D721Med (cell line): ENCODE measurements at places on chromosomes 11 and 22.
A peak's percentile ranks its signal among the peaks of the same experiment; 100 is the strongest.

GRCh38 chr11:42012271-42012670 lies 552.8 kb upstream of the LRRC4C start:
- no peak for DNase-seq

- DNase-seq: peak; percentile 81
Observed at GRCh38 chr11:75445315-75445953, 12.4 kb upstream of the KLHL35 start.

- no peak for DNase-seq
Observed at GRCh38 chr11:110076371-110076965, 16.7 kb upstream of the ZC3H12C start.

DNA sequence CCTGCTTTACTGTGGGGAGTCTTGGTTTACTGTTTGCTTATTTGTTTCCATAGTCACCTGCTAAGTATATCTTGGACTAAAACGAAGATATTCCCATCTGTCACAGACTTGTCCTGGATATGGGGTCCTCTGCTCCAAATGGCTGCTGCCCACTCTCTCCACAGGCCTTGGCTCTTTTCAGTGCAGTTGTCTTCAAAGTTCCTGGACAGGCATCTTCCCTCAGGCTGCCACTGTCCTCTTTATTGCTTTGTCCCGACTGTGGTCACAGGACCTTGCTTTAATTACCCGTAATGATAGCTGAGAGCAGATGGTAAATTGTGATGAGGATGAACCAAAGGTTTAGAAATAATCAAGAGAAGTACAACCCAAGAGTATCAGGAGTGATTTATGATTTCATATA lies 713.9 kb upstream of the CCDC179 start:
- no peak for DNase-seq

DNA sequence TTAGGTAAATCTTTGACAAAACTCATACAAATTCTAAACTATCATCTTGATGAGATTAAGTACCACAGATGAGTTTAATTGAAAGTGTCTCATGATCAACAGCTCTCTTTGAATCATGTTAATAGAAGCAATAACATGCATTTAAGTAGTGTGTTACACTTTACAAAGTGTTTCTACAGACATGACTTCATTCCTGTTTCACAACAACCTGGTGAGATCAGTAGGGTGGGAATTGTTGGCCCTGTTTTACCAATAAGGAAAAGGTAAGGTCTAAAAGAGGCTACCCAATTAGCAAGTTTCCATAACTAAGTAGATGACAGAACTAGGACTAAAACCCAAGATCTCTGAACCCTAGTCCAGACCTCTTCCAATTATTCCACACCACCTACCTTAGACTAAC lies 12.7 kb upstream of the PRSS23 start:
- no peak for DNase-seq

- no peak for DNase-seq
Observed at GRCh38 chr22:22825213-22825593, 62.4 kb upstream of the IGLL5 start.

DNA sequence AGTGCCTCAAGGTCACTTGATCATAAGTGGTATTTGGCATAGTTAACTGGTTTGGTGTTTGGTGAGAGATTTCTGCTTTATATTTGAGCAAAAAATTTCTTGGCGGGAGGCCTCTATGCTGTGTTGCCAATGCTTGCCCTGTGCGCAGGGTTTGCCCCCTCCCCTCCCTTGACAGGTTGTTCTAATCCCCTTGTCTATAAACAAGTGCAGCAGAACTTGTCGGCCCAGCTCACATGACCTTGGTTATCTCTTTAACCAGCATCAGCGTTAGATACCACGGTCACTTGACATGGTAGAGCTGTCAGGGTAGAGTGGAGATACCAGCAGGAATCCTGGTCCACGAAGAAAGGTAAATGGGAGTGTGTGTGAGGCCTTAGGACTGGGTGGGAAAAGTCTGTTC lies 35.6 kb downstream of the MARK2 start:
- no peak for DNase-seq

DNA sequence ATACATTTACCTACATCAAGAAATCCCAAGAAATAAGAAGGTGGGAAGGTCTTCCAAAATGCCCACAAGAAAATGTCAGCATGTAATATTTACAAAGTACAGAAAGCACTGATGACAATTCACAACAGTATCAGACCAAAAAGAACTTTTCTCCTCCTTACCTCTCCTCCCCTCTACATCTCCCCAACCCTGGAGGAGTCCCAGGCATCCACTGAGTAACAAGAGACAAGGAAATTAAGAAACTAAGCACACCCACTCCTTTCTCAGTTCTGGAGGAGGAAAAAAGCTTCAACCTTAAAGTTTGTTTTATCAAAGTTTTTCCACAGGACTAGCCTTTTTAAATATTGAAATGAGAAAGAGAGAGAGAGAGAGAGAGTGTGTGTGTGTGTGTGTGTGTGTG lies 2.0 kb upstream of the SERGEF start:
- DNase-seq: no peak

DNA sequence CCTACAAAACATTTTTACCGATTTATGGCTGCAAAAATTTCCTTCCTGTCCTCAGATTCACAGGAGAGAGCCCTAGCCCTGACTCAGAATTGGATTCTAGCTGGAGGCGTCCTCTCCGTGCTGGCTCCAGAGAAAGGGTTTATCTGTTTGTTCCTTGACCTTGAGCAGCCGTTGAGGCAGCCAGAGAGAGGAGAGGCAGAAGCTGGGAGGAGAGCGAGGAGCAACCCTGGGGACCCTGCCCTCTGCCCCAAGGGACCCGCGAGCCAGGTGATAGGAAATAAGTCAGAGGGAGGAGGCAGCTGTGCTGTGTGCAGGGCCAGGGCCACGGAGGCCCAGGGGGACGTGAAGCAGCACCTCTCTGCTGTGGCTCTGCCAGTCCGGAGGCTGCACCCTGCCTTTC lies 75.6 kb downstream of the IGLL1 start:
- DNase-seq: peak; percentile 10

DNA sequence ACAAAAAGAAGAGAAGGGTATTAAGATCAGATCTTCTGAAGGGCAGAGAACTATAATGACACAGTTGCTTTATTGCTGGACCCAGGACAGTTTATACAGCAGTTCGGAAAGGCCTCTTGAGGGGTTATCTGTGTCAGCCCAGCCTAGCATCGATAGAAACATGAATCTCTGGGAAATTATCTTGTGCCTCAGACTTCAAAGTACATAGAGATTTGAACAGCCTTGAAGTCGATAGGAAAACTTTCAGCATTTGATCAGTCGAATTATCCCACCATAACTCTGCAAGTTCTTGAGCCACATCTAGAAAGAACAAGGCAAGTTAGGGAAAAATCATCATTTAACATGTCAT lies 2.5 kb upstream of the LMO2 start:
- no peak for DNase-seq

- DNase-seq: no peak
Observed at GRCh38 chr11:120695939-120696338, 184.4 kb downstream of the GRIK4 start.

DNA sequence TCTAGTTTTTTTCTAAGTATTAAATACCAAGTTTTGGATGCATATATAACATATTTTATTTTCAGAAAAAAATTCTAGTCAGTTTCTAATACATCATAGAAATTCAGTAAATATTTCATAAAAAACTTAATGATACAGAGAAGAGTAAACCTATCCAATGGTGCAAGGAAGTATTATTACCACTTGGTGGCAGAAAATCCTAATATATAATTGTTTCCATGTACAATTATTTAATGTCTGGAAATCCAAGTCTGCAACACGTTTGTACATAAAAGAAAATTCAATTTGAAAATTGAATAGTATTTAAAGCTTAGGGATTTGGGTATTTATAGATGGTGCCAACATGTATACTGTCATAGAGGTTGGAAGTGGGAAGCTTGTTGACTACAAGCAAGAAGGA lies 127.0 kb downstream of the TRPC6 start:
- DNase-seq: no peak

GRCh38 chr11:18772211-18772610 lies 19.4 kb downstream of the PTPN5 start:
- DNase-seq: no peak

DNA sequence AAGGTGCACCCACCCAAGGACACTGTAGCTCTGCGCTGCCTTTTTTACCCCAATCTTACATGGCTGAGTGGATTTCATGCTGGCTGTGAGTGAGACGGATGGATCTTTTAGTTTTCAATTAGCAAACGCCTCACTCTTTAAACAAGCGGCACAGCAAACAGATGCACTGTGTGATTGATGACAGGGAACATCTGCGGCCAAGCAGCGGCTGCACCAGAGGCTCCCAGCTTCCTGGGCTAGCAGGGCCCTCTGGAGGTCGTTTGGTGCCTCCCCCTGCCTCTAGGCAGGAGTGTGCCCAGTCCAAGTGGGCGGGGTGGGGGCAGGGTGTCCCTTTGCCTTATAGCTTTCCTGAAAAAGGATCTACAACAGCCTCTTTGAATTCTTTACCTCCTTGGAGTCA lies 2.1 kb upstream of the DRD2 start:
- DNase-seq: no peak

GRCh38 chr11:66951135-66951534 lies 7.0 kb downstream of the PC start:
- DNase-seq: no peak

DNA sequence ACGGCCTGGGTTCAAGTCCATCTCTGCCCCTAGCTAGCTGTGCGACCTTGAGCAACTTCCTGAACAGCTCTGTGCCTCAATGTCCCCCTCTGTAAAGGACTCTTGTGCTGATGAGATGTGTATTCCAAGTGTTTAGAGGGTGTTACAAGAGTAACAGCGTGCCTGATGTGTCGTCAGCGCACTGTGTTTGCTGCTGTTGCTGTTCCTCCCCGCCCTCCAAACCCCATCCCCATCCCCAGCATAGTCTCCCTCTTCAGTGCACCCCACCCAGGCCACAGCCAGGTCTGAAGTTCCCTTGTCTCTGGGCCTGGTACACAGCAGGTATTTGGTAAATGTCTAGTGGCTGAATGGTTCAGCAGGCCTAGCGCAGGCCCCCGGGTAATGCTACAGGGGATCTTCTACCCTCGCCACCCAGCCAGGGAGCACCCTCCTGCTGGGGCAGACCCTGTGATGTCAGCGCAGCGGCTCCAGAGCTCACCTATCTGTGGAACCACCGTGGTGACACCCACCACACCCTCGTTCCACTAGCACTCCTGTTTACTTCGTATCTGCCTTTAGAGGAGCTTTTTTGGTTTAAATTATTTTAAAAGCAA lies 10.3 kb downstream of the CBX7 start:
- DNase-seq: no peak

GRCh38 chr11:128346804-128347203 lies 240.6 kb downstream of the ETS1 start:
- no peak for DNase-seq

DNA sequence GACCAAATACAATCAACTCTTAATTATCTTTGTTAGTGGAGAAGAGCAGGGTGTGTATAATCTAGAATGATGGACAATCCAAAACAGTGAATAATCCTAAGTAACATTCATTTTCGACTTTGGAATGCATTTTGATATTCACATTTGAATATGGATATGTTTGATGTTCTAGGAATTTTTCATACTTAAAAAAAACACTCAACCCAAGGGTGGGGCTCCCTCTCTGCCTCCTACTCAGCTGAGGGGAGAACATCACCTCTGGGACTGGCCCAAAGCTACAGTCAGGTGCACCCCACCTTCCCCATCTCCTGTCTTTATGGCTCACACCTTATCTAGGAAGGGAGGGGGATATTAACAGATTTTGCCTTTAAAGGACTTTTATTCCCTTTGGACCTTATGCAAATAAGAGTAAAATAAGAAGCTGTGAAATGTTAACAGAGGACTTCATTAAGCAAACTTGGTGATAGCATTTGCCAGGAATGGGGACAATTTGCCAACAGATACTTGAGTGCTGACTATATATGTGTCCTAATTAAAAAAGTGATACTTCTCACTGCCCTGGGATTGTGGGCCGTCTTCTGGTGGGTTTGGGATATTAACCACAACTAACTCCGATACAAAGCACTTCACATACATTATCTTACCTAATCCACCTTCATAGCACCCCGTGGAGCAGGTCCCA lies 187.0 kb downstream of the ST3GAL4 start:
- DNase-seq: no peak

DNA sequence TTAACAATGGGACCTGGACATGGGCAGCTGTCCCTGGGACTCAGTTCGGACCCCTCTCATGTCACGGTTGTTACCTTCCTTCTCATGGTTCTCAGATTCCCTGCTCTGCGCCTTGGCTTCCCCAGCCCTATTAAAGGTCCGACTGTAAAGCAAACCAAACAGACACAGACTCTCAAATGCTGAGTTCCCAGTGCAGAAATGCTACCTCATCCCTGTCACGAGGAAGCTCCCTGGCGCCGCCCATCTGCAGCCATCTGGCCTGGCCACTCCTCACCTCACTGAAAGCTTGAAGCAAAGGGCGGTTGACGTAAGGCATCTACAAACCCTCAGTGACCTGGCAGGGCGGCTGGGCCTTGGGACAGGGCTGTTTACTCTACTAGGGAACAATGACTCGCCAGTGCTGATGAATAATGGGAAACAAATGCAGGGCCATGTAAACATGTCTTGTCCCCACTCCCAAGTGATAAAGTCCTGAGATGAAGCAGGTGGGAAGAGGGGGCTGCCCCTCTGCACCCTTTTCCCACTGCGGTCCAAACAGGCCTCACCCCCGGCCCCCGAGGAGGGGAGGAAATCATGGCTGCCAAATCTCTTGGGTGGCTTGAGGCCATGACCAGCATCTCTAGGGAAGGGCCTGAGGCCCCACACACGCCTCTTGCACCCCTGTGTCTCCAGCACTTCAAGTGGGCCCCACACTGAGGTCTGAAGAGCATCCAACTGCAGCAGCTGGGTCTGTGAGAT lies 49.3 kb downstream of the SCUBE1 start:
- DNase-seq: no peak

DNA sequence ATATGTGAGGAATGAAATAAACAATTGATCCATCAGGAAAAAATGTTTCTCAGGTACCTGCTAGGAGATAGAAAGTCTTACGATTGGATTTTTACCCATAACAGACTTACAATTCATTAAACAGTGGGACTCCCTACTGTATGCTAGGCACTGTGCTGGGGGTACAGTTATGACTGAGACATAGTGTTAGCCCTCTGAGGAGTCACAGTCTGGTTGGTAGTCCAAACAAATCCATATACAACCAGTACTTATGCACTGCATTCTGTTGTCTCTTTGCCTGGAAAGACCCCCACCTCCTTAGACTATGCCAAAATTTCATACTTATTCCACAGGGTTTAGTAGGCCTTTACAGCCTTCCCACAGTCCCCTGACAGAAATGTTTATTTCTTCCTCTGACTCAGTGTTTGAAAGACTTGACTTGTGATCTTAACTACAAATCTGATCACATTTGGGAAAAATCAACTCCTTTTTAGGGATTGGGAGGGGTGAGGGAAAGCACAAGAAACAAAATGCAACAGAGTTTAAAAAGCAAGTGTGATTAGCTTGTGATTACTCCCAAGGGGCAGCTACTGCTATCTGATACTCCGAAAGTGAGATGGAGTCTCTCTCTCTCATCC lies 69.4 kb upstream of the HORMAD2 start:
- no peak for DNase-seq

GRCh38 chr22:45911601-45912271 lies 65.2 kb downstream of the WNT7B start:
- DNase-seq: no peak

GRCh38 chr11:130874396-130874795 lies 41.9 kb downstream of the SNX19 start:
- no peak for DNase-seq
